ENCODE measurements at places on chromosomes 2 and 18.

DNA sequence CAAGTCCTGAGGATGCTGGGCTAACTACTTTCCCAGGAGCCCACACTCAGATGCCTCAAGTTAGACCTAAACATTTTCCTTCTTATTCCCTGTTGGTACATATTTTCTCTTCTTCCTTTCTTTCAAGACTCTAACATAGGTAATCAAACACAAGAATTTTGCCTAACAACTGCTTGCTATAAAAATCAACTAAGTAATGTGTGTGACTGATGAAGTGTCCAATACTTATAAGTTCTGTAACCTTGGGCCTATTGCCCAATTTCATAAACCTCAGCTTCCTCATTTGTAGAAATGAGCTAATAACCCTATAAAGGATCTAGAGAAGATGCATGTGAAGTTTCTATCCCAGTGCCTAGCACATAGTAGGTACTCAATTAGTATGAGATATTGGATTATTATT, 31.6 kb upstream of the PIK3C3 start:
- DNase-seq: no peak

DNA sequence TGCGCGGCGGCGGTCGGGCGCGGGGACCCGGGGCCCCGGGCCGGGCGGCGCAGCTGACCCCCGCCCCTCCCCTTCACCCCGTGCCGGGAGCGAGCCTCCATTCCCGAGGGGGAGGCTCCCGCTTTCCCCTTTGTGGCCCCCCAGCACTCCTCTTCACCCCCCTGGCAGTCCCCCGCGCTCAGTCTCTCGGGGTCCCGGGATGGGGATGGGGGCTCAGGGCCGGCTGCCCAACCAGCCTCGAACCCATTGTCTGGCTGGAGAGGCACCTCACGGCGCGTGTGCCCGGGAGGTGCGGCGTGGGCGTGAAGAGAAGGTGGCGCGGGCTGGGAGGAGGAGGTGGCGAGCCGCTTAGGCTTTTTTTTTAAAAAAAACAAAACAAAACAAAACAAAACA, 748 bp downstream of the FMNL2 start:
- no peak for DNase-seq

DNA sequence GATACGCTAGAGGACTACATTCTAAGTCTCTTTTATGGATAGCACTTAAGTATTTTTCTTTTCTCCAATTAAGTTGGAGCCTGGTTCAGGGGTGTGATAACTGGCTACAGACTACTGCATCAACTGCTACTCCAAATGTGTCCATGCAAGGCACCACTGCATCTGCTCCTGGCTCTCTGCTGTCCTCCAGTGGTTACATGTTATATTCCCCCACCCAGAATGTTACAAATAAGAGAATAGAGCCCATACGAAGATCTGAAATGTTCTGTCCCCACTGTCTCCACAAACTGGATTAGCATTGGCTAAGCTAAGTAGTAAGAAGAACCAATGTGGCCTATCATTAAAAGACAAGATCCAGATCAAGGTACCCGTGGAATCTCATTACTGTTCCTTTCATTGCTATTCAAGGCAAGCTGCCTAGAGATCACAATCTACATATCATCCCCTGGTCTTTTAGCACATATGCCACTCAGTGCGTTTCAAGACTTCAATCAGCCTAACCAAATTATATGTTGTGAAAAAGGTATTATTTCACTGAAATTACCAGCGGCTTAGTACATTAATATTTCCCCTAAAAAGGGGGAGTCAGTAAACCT, 308.3 kb upstream of the SLC8A1 start:
- no peak for DNase-seq

DNA sequence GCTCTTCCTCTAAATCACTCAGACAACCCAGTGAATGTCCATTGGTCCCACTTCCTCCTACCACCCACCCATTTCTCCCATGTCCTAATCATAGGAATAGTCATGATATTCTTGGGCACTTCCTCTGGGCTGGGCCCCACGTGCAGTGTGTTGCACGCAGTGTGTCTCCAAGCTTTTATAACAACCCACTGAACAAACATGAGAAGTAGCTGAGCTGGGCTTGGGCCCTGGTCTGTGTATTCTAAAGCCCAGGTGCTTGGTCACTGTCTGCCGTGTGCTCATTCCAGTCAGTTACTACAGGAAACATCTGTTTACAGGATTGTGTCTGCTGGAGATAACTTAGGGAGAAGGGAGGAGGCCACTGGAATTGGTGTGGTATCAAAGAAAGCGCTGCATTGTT, 64.2 kb upstream of the THOC1 start:
- DNase-seq: no peak

DNA sequence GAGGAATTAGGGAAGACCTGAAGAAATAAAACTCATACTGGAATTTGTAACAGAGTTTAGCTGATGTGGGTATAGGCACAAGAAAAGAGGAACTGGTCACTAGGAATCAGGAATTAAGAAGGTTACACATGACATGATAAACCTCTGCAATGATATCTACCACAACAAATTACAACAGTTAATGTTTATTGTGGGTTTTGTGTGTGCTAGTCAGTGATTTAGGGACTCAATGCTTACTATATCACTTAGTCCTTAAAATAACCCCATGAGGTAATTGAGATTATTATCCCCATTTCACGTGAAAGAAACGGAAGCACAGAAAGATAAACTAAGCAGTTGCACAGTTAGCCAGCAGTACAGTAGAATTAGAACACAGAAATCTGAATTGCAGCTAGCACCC, 415.8 kb upstream of the ZEB2 start:
- DNase-seq: no peak

GRCh38 chr2:156874707-156875106, 382.8 kb upstream of the GALNT5 start:
- no peak for DNase-seq

DNA sequence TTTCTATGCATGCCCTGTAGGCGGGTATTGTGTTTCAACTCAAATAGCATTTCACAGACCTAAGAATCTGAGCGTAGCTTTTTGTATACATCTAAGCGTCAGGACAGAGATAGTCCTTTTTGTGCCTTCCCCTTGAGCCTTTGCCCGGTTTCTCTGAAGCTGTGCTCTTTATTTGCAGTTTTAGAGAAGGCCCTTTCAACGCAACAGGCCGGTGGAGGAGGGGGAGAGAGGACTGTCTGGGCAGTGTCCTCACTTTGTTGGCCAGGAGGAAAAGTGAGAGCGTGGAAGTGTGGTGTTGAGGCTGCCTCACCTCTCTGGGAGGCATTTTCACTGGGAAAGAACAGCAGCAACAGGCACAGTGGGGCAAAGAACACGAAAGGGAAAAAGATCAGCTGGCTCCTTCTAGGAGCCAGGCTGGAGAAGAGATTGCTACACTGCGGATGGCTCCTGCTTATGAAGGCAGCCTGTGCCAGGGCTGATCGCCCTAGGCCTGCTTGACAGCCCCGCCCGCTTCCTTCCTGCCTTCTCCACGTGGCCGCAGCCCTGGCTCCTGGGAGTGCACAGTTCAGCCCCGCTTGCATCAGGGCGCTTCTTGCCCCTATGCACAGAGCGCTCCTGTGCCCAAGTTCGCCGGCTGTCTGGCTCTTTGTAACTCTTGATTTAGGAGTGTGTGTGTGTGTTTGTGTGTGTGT, 195.6 kb upstream of the POU3F3 start:
- peak; percentile 23 for DNase-seq

DNA sequence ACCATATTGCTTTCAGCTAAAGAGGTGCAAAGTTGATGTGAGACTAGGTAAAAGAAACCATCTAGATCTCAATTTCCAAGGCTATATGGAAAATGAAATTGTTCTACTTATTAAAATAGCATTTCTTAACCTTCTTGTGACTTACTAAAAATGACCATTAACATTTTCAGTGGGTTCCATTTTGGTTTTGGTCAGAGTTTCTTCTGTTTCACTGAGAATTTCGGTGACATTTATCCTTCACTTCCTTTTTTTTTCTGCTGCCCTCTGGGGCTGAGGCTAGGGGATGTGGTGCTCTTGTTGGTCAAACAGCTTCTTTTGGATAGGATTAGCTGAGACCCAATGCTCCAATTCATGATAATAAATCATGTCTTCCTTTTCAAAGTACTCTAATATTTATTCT, 44.3 kb upstream of the REL start:
- no peak for DNase-seq

DNA sequence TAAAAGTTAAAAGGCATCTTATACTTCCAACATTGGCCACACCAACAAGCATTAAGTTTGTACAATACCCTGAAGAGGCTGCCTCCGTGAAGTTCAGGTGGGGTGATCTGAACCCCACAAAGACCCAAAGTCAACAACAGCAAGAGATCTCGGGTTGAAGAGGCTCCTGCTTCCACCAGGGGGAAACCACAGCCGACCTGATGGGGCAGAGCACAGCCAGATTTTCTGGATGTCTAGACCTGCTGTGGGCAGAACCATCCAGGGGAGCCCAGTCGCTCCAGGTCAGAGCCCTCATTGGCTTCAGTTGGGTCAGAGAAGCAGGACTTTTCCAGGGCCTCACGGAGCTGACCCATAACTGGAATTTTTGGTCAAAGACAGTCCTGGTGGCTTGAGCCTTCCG, 66.5 kb upstream of the ACKR3 start:
- no peak for DNase-seq

DNA sequence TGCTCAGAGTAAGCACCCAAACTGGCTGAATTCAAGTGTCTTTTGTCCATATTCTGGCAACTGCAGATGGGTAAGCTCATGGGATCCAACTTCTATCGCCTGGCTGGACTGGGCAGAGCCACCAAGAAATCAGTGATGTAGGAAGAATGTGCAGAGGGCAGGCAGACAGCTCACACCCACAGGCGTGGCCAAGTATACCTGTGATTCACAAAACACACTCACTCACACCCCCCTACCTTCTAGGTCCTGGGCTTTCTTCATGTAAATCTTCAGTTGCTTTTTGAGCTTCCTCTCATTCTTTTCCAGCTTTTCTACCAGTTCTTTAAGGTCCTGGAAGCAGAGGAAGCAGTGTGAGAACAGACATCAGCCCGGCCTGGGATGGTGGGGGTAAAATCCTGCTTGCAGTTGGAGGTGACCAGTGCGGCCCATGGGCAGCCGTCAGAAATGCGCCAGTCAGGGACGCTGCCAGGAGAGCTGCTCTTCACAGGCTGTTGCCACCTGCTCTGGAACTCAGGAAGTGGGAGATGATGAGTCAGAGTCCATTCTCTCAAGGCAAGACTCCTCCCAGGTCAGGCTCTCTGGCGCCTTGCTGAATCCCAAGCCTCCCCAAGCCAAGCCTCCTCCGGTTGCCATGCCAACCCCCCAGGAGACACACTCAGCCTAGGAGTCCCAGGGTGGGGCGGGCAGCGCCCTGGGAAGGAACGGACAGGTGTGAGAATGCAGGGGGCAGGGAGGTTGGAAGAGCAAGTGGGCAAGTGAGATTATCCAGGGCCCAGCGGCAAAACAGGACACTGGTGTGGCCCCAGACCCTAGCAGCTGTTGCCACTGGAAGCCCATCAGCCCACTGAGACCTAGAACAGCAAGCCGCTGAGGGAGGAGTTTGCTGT, 36.2 kb upstream of the ACAA2 start:
- DNase-seq: no peak

DNA sequence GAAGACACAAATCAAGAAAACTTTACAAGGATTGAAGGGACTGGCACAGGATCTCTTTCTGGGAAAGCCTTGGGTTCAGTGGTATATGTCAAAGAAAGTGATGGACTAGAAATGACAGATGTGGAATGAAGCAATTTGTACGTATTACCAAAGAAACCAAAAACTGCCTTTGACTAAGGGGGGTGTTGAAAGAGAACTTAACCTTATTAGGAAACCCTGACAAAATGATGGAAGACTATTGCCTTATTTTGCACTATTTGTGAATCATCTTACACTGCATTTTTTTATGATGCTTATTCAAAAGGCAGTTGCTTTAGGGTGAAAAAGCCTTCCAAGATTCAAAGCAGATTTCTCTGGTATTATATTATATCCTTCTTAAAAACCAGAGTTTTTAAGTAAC, 4.0 kb downstream of the TSGA10 start:
- no peak for DNase-seq

DNA sequence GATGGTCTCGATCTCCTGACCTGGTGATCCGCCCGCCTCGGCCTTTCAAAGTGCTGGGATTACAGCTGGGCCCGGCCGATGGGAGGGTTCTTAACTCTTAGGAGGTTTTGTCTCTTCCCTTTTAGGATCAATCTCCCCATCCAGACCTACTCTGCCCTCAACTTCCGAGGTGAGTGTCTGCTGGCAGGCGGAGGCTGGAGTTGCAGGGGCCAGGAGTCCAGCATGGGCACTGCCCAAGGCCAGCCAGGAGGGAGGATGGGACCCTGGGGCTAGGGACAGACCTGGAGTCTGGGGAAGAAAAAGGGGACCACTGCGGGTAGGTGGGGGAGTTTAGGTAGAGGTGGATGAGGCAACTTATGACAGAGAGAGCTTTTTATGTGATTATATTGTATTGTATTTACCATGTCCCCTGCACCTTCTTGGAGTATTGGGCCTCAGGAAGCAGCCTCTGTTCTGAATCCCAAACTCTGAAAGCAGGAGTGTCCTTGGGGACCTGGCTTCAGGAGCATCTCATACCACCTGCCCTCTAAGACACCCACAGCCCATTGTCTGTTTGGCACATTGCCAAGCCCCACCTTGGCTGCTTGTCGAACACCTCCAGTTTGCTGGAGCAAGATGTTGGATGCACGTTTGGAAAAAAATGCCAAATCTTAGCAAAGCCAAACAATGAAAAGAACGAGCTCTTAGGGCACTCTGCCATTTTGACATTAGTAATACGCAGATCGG, 5.6 kb downstream of the DES start:
- no peak for DNase-seq

GRCh38 chr2:18271370-18272147, 288.9 kb downstream of the RDH14 start:
- no peak for DNase-seq

DNA sequence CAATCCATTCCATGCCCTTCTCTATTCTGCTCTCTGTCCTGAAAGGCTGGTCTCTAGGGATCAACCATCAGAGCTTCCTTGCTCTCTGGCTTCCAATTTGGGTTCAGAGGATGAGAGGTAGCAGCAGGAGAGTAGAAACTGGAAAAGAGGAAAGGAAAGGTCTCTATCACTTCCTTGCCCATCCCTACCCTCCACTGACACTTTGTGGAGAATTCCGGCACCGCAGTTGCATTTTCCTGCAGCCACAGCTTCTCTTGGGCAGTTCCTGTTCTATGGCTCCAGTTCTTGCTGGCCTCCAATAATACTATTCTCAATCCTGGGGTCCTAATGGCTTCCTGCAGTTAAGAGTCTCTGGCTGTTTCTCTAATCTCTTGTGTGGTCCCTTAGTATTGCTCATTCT, 13.3 kb upstream of the IMPACT start:
- no peak for DNase-seq

DNA sequence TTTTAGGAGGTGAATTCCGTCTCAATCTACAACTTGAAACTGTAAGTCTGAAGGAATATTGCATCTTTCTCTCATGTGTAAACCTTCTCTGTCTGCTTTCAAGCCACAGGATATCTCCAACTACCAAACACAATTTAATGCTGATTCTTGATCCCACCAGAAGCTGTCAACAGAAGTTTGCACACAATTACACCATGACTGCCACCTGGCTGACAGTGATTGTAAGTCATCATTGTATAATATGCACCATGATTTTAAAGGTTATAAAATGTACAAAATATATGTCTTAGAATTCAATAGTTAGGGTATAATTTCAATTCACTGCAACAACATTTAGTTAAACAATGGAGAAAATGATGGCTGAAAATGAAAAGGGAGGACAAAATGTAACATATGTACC, 18.4 kb downstream of the PREPL start:
- no peak for DNase-seq

- no peak for DNase-seq
Measured at GRCh38 chr2:222306393-222307142, 7.8 kb upstream of the PAX3 start.

All from hypothalamus (tissue), 51 donors.